K562 (cell line): ENCODE measurements at places on chromosomes 7 and 10.

DNA sequence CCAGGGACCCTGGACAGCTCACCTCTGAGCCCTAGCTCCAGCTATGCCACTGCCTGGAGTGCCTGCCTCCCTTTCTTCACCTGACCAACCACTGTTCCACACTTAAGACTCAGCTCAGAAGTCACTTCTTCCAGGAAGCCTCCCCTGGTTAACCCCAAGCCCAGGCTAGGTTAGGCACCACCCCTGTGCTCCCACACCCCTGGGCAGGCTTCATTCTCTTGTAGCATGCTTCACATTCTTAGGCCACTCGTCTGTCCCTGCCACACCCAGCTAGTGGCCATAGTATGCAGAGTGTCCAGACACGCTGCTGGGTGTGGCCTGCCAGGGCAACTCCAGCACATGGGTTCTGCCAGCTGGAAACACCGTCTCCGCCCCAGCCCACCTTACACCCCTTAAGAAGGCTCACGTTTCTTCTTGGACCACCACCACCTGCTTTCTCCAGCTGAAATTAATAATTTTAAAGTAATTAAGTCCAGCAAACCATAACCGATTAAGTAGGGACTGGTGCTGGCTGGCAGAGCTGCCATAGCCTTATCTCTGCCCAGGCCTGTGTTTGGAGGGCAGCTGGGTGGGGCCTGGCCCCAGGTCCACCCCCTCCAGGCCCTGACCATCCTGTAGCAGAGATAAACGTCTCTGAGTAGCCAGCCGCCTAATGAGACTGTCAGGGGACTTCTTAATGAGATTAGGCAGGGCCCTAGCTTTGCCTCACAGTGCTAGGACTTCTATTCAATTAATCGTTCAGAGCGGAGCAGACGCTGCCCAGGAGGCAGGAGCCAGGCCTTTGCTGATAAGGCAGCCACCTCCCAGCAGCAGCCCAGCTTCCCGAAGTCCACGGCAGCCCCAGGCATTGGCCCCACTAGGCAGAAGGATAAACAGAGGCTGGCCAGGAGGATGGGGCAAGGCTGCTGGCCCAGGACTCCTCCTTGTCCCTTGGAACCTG lies 20.5 kb downstream of the GRID1 start:
- DNase-seq, result no peak

DNA sequence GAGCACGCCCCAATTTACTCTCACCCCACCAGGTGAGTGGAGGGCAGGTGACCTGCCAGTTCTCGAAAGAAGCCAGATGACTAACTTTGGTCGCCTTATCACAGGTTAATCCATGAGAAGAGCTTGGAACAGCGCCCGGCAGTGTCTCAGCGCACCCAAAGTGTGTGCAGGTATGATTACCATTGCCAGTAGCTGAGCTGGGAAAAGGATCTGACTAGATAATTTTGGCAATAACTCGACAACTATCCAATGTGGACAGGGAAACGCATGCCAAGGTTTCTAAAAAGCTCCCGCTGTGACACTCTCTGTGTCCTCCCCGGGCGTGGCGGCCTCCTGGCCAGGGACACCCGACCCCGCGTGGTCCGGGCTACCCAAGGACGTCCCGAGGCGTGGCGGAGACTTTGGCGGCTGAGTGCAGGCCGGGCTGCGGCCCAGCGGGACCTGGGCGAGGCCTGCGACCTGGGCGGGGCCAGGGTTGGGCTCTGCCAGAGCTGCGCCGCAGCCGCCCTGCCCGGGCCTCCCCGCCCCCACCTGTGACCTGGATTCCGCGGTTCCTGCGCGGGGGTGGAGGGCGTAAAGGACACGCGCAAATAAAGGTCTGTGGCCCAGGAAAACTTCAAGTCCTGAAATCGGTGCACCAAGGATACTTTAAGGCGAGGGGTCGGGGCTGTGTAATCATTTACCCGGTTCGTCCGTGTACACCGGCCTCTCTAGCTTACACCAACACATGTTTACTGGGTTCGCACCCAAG lies 13.7 kb upstream of the WAPL start:
- DNase-seq, result peak; percentile 86

- DNase-seq, result no peak
Observed at GRCh38 chr7:30684351-30684750, 2.1 kb upstream of the CRHR2 start.

DNA sequence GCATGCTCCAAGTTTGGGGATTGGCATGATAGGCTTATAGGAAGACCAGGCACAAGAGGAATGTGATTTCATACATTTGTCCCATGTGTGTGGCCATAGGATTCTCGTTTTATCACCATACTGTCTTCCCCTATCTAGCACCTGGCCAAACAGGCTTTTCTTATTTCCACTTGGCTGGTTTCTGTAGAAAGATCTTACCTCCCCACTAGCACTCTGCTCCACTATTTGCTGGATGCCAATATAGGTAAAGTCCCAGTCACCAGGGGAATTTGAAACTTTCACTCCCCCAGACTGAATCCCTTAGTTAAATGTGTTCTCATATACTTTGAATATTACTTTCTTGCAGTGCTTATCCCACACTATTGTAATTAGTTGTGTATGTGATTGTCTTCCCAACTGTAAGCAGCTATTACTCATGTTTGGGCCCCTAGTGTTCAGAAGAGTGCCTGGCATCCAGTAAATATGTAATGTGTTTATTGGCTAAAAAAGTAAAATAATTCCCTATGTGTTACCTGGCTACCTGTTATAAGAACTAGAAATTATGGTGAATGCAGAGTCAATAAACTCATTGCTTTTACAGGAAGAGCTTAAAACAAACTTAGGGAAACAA lies 109.0 kb downstream of the LRMDA start:
- no peak for DNase-seq

GRCh38 chr10:101140950-101141615 lies 10.0 kb downstream of the TLX1 start:
- no peak for DNase-seq

DNA sequence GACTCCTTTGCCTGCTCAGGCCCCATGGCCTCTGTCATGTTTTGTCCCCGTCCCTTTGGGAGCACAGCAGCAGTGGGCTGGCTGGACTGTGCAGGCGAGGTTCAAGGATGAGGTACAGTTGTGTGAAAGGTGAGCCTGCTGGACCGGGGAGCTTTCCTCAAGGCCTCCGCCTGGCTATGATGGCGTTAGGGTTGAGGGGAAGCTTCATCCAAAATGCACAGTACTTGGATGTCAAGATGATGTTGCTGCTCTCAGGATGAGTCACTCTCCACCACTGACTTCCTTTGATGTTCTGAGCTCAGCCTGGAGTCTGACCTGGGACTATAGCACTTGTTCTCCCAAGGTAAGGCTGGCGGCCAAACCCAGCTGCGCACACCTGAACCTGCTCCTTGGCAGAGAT lies 152.7 kb upstream of the SHH start:
- no peak for DNase-seq

DNA sequence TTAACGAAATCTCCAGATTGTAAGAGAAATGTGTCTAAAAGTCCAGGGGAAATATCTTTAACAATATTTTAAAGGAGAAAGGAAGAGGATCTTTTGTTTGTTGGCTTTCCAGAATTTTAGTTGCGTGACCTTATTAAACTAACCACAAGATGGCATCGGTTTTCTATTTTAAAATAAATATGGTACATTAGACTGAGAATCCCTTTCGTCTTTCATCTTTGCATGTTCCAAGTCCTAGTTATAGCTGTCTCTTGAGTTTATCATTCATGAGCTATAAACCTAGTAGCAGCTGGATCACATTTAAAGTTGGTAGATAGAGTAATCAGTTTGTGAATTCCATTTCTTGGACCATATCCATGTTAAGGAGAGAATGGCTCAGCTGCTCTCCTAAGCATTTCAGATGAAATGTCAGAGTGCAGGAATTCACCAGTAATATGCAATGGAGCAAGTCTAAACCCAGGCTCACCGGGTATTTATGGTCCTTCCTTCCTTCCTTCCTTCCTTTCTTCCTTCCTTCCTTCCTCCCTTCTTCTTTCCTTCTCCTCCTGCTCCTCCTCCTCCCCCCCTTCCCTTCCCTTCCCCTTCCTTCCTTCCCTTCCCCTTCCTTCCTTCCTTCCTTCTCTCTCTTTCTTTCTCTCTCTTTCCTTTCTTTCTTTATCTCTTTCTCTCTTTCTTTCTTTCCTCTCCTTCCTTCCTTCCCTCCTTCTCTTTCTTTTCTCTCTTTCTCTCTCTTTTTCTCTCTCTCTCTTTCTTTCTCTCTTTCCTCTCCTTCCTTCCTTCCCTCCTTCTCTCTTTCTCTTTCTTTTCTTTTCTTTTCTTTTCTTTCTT lies 57.8 kb upstream of the RAB18 start:
- no peak for DNase-seq

- DNase-seq, result no peak
Observed at GRCh38 chr7:24896031-24896501, 83.9 kb downstream of the OSBPL3 start.

GRCh38 chr10:33655165-33655815 lies 320.8 kb upstream of the NRP1 start:
- DNase-seq, result no peak

DNA sequence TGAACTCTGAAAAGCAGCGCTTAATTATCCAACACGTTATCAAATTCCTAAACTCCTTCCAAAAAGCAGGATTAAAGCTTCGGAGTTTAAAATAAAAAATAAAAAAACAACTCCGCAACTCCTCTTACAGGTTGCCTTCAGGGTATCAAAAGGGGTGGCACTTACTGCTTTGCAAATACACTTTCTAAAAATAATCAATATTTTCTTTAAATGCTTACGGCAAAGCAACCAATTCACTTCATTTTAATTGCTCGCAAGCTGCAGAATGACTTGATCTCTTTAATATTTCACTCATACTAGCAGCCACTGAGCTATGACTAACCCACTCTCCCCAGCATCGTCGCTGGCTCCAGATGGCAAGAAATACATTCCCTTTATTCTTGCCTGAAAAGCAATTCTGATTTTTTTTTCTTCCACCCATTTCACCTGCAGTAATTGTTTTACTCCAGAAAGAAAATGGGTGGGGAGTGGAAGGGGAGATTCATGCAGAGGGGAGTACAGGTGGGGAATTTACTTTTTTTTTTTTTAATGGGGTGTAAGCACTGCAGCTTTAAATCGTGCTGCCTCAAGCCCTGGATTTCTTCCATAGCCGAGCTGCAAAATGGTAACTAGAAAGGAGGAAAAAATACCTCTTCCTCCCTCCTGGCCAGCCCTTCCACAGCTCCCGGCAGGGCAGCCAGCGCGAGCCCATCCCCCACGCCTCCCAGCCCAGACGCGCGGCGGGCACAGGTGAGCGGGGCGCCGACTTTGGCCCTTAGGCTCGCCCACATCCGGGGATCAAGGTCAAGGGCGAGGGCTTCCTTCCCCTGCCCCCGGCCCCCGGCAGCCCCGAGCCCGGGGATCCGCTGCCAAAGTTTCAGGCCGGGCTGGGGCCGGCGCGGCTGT lies 54.2 kb upstream of the FHIP2A start:
- DNase-seq, result no peak

GRCh38 chr7:64882341-64883112 lies 20.5 kb upstream of the ZNF273 start:
- no peak for DNase-seq

DNA sequence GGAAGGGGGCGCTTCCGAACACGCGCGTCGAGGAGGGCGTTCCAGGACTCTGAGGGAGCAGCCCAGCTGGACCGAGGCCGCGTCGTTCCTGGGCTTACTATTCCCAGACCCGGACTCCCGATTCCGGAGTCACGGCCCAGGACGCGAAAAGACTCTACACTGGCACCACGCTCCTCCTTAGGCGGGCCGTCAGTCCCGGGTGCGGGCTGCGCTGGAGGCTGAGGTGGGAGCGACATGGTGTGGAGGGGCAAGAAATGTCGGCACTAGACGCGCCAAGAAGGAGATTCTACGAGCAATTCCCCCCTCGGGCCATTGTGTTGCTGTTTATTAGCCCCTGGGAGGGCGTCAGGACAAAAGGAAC lies 584 bp upstream of the RUNDC3B start:
- no peak for DNase-seq

DNA sequence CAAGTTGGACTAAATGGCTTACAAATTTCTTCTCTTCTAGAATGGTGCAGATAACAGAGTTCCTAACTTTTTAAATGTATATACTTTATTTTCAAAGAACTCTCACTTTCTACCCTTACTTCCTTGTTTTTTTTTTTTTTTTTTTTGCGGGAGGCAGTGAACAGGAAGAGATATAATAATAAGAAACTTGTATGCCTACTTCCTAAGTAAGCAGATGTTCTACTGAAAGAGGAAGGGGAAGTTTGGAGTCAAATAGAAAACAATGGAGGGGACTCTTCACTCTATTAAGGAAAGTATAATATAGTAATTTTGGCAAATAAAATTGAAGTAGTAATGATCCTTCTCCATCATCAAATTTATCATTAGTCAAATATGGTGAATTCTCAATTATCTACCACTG lies 754.0 kb downstream of the KCNMA1 start:
- DNase-seq, result no peak

DNA sequence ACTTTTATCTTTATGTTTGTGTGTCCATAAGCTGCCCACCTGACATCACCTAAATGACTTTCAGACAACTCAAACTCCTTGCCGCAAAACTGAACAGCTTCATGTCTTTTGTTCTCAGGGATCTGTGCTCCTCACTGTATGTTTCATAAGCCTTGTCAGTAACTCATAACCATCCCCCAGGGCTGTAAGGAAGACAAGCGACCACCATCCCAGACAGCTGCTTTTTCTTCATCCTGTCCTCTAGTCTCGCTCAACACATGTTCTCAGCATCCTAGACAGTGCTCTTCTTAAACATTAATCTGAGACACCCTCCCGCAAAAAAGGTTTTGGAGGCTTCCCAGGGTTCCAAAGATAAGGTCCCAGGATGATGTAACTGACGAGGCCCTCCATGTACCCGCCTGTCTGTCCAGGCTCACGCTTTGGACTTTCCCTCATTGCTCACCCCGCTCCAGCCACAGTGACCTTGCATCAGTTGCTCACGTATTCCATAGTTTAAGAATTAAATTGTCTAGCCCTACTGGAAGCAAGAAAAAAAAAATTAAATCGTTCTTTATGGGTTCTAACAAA lies 69.8 kb downstream of the MAP3K8 start:
- peak; percentile 64 for DNase-seq

- DNase-seq, result no peak
Observed at GRCh38 chr7:131104596-131105293, 222.9 kb upstream of the MKLN1 start.

DNA sequence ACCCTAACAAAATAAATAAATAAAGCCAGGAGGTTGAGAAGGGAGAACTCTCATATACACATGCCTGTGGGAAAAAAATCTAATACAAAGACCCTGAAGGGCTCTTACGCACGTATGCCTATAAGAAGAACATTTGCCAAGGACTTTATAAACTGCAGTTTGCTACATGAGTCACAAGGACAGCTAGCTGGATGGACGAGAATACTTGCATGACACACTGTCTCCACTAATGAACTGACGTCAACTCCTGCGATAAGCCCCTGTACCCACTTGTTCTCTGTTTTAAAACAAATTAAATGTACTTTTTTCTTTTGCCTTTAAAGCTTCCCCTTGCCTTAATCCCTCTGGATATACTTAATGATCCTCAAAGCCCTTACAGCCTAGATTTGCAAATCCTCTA lies 374.6 kb upstream of the GHITM start:
- DNase-seq, result no peak

GRCh38 chr10:18615618-18616017 lies 35.8 kb downstream of the NSUN6 start:
- no peak for DNase-seq
